ENCODE measurements at places on chromosomes 12 and 14. TPM values are rescaled to one million over a fixed set of nuclear protein-coding genes. Genes with fewer than 3 reads are reported as not detected.
A peak's percentile ranks its signal among the peaks of the same experiment; 100 is the strongest.

DNA sequence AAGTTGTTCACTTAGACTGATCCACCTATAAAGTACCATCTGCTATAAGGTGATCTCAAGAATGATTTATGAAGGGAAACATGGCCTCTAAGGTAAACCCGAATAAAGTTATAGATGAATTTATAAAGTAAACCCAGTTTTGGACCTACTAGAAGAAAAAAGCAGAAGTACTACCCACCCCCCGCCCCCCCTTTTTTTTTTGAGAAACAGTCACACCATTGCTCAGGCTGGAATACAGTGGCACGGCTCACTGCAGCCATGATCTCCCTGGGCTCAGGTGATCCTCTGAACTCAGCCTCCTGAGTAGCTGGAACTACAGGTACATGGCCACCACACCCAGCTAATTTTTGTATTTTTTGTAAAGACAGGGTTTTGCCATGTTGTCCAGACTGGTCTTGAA lies 3.9 kb downstream of the ENTPD5 start:
- no peak for DNase-seq

- no peak for DNase-seq
These were observed 35.6 kb downstream of the FIGNL2 start for GRCh38 chr12:51812871-51813270.

GRCh38 chr12:94841177-94841576 lies 162.3 kb downstream of the NDUFA12 start:
- DNase-seq, result peak; percentile 92

DNA sequence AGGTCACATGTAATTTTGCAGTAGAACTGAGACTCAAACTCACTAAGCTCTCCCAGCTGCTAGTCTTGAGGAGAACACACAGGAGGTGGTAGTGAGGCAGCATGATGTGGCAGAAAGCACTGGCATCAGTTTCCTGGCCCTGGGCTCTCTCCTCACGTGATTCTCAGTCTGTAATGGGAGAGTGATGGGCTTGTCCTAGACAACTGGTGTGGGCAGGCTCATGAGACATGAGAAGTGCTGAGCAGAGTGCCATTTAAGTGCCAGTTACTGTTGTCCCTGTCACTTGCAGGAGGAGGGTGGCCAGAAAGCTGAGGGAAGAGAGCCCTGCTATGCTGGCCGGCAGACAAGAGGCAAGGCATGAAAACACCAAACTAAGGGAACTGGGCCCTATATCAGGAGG lies 48.5 kb upstream of the OVCH1 start:
- DNase-seq, result no peak

DNA sequence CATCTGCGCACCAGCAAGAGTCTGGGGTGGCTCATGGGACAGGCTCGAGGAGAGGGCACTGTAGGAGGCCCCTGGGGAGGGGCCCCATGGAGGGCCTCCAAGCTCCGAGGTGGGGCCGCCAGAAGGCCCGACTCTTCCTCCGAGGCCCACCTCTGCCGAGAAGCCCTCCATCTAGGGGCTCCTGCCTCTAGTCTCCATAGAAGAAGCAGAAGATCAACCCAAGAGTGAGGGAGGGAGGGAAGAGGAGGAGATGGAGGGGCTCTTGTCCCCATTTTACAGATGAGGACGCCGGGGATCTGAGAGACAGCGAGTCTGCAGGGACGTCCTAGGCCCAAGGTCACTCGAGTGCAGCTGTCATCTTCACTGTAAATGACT lies 41.2 kb downstream of the DIO3 start:
- no peak for DNase-seq

DNA sequence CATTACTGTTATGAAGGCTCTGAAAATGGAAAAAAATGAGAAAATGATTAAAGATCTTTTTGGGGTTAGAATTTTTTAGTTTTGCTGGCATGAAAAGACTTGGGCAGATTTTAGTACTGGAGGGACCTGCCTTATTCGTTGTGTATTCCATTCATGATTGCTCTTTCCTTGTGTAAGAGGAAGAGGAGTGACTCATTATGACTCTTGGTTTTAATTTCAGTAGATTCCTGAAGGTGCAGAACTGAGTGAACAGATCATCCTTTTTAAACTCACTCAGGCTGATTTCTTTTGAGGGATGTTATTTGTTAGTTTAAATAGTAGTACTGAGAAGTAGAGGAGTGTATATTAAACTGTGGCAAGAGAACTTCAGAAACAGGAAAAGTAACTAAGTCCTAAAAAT lies 41.6 kb downstream of the AKAP6 start:
- peak; percentile 63 for DNase-seq

- DNase-seq, result no peak
These were observed 137.4 kb upstream of the C14orf180 start for GRCh38 chr14:104442107-104442551.

GRCh38 chr12:113278633-113279032 lies 56.3 kb downstream of the SLC8B1 start:
- DNase-seq, result no peak

DNA sequence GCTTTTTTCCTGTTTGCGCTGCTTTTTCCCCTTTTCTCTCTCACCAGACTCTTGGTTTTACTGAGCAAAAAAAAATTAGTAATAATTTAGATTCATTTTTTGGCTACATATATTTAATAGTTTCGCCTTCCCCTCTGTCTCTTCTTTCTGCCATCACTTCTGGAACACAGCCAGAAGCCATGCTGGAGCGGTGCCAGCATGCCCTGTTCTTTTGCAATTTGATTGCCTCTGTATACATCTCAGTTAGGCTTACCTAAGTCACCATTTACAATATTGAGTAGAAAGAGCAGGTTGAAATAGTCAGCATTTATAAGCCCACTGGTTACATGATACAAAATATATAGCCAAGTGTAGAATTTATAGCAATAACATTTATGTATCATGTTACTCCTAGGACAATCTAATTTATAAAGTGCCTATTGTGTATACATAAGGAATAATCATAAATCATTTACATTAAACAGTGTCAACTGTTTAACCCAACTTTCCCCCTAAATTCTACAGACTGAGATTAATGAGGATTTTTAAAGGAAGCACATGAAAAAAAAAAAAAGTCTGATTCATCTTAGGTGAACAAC lies 413.8 kb upstream of the SOX5 start:
- DNase-seq, result no peak

- peak; percentile 72 for DNase-seq
These were observed 189.2 kb upstream of the RASSF8 start for GRCh38 chr12:25769082-25769945.

DNA sequence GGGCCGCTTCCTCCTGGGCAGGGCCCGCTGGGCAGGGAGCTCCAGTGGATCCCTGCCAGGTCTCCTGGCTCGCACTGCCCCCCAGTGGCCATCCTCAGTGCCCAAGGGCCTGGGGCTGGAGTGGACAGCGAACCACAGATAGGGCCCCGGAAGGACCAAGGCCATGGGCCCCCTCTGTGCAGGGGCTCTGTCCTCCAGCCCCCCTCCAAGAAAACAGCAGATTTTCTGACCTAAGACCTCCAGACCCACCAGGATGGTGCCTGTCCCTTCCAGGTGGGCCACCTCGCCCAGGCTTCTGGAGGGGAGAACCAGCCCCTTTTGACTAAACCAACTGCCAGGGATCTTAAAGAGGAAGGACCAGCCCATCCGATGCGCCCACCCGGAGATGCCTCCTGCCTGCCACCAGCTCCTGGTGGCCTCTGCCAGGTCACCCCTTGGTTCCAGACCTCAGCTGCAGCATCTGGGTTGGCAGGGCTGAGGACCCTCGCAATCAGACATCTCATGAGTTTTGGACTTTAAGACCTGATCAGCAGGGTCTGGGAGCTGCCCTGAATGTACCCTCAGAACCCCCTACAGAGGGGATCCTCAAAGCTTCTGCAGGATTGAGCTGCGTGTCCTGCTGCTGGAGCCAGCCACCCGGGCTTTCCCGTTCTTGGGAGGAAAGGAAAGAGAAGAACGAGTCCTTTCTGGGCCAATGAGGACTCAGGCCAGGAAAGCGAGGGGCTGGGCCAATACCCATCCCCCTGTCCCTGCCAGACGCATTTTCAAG lies 325.8 kb upstream of the DIO3 start:
- peak; percentile 51 for DNase-seq

DNA sequence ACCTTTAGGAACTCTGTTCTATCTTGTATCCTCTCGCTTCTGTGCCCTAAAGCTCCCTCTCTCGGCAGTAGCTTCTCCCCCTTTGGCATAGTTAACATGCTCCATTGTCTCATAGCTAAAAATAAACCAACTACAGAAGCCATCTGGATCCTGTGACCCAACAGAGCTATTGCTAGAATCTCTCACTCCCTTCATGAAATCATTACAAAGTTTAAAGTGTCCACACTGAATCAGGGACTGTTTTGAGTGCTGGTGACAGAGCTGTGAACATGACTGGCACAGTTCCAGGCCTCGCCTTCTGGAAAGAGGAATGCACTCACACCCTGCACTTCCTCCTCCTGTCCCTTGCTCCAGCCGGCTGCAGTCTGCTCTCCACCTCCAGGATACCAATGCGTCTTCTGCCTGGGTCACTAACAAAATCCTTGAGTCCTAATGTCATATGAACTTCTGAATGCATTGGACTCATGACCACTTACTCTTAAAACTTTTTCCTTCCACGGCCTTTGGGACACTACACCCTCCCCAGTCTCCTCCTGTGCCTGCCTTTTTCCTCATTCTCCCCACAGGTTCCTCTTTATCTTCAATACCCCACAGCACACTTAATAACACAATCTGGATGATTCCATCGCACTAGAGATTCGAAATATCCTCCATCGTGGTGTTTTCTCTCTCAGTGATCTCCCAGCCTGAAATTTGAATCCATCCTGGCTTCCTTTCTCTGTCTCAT lies 13.2 kb downstream of the PLBD1 start:
- peak; percentile 28 for DNase-seq

- DNase-seq, result no peak
These were observed 845 bp downstream of the GIT2 start for GRCh38 chr12:109995361-109995685.

GRCh38 chr14:51002406-51002999 lies 58.2 kb upstream of the PYGL start:
- no peak for DNase-seq

DNA sequence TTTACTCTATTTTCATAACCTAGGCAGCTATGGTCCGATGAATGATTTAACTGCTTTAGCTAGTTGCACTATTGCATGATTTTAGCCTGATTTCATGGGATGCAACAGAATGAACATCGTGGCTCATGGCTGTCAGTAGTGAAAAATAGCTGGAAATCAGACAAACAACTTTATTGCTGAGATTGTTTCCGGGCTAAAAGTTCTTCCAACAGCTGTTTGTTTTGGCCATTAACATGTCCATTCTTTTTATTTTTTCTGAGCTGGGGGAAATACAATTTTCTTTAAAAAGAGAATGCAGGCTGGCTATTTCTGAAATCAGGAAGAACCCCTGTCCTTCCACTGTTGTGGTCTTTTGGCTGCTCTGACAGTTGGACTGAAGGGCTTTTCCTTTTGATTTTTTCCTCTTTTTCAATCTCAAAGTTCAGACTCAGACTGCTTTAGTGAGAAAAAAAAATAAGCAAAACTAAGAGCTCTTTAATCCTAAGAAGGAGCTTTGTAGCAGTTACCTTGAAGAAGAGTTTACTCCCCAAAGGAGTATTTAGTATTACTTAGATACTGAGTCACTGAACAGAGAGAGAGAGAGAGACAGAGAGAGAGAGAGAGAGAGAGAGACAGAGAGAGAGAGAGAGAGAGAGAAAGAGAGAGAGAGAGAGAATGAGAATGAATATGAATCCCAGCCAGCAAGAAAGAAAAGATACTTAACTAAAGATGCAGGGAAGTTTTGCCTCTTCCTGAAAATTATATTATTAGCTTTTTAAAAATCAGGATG lies at the start of gene NAV3:
Gene NAV3, plus strand, starts transcription at position 312 of the 769 bp plus-strand sequence. CDS start 568 bp downstream, outside the sequence.
- DNase-seq, result peak; percentile 64

DNA sequence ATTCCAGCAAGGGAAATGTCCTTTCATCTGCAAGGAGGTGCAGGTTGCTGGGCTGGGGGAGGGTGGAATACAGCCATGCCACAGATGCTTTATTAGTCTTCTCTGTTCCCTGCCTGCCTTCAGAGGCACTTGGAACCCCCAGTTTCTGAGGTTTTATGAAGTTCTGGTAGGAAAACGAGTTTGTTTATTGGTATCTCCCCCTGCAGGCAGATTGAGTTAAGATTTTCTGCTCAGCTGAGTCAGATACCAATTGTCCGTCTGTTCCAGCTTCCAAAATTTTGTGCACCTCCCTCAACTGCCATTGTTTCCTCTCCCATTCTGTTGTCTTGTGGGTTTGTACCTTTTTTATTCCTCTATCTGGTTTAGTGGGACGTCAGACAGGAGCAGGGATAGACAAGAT lies 155.6 kb downstream of the ETV6 start:
- DNase-seq, result no peak

- no peak for DNase-seq
These were observed 5.6 kb upstream of the SPATA7 start for GRCh38 chr14:88379706-88380343.

- peak; percentile 36 for DNase-seq
These were observed 844.3 kb downstream of the GALC start for GRCh38 chr14:87148655-87149054.

DNA sequence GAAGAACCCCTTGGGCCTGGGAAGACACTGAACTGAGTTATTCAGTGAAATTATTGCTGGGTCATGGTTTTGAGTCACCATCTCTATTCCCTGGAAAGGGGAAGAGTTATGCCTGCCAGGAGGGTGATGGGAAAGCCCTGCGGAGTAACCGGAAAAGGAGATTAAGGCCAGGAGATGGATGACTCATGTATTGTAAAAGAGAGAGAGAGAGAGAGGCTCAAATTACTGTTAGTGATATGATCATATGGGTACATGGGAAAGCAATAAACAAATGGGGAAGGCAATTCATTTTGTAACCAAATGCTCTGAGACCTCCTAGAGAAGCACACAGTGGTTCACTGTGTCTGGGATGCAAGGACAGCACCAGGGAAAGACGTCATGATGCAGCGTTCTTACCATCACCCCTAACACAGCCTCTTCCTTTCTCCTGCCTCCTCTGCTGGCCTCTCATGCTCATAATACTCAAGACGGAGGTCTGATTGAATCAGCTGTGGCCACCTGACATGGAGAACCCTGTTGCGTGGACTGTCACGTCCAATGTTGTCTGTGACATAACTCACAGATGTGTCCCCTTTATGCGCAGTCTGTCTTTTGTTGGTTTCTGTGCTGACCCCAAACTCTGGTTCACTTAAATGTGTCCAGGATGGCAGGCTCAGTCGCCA lies 243.7 kb downstream of the TMEM132D start:
- DNase-seq, result peak; percentile 56

Gene PMCH
- total RNA-seq, result not detected

Gene PTPRO
- under 0.01 TPM for total RNA-seq

Gene AMHR2
- not detected for total RNA-seq

Gene CCDC177
- not detected for total RNA-seq

Gene SLC39A2
- not detected for total RNA-seq

Gene GALNT9
- total RNA-seq, result not detected

Gene DEPDC4
- 1.7 TPM for total RNA-seq

Gene RERG
- total RNA-seq, result 0.64 TPM

Gene TMTC1
- 33.2 TPM for total RNA-seq

Gene OAS2
- total RNA-seq, result 5.6 TPM

Gene TCL1B
- total RNA-seq, result not detected

Gene FGF23
- total RNA-seq, result not detected

Gene LRRC10
- not detected for total RNA-seq

Gene SLC25A21
- 0.97 TPM for total RNA-seq

Gene TBX5
- total RNA-seq, result 0.43 TPM

Gene CREBL2
- 25.1 TPM for total RNA-seq

Gene RAPGEF3
- total RNA-seq, result 3.2 TPM

Gene GLIPR1L1
- total RNA-seq, result not detected

Gene ASB2
- total RNA-seq, result 0.86 TPM
